CD4-positive, alpha-beta T cell treated with Interleukin-12 subunit alpha and Interleukin-12 subunit beta, for 1 hour (primary cell): ENCODE measurements at places on chromosomes 1 and 21.

GRCh38 chr21:35303085-35303484 lies 254.0 kb upstream of the RUNX1 start:
- DNase-seq: no peak

GRCh38 chr1:155859881-155860871 lies 809 bp downstream of the SYT11 start:
- DNase-seq: peak; percentile 85

DNA sequence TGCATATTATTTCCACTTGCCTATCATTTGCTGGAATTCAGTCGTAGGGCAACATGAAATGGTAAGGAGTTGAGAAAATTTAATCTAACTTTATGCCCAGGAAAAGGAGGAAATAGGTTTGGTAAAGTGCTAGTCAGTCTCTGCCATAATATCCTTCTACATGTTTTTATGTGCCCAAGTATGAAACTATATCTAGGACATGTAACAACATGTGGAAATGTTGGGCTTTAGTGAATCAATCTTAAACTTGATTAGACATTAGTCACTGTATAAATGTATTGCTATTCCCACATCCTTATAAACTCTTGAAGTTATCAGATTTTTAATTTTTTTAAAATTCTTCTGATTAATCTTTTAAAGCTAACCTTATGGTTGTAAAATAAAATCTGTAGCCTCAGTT lies 204.7 kb upstream of the ZRANB2 start:
- DNase-seq: no peak

DNA sequence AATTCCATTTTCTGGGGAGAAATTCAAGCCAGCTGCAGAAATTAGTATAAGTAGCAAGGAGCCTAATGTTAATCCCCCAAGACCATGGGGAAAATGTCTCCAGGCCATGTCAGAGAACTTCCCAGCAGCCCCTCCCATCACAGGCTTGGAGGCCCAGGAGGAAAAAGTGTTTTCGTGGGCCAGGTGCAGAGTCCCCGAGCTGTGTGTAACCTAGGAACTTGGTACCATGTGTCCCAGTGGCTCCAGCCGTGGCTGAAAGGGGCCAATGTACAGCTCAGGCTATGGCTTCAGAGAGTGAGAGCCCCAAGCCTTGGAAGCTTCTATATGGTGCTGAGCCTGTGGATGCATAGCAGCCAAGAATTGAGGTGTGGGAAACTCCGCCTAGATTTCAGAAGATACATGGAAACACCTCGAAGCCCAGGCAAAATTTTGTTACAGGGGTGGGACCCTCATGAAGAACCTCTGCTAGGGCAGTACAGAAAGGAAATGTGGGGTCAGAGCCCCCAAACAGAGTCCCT lies 286.3 kb downstream of the MATN1 start:
- DNase-seq: no peak

DNA sequence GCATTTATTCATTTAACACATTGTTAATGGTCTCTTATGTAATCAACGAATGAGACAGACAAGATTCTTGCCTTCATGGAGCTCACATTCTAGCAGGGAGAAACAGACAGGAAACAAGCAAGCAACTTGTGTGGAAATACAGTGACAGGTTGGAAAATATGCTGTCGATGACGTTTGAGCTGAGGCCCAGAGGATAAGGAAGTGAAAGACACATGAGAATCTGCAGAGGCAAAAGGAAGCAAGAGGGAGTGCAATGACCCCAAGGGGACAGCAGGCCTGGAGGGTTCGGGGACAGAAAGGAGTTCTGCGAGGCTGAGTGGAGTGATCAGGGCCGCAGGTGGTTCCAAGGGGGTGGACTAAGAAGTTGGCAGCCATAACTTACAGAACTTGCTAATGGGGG lies 60.6 kb upstream of the AKT3 start:
- DNase-seq: no peak
